Hematopoietic multipotent progenitor cell treated with erythropoietin and hydrocortisone succinate and interleukin-3 and kit ligand, for 6 days (in vitro differentiated cells): ENCODE measurements at places on chromosomes 1 and 21.

DNA sequence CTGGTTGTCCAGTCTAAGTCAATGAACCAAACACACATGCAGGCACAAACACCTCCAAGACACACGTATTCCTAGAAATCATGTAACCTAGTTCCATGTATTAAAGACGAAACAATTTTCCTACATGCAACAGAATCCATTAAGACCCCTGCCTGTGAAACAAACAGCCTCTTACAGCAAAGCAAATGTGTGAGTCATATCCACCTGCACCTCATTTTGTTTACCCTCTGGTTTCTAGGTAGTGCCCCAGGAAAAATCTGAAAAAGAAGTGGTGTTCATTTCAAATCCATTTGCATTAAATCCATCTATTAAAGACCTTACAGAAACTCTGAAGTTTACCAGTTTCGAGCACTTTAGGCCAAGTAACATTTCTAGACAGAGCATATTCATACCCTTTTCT lies 74.1 kb downstream of the VCAM1 start:
- no peak for DNase-seq

GRCh38 chr1:184298440-184299405 lies 88.1 kb upstream of the C1orf21 start:
- no peak for DNase-seq

- DNase-seq, result no peak
These were observed 581.5 kb upstream of the B3GALT2 start for GRCh38 chr1:193767886-193768285.

- peak; percentile 18 for DNase-seq
These were observed 72.6 kb upstream of the TARDBP start for GRCh38 chr1:10939654-10940450.

DNA sequence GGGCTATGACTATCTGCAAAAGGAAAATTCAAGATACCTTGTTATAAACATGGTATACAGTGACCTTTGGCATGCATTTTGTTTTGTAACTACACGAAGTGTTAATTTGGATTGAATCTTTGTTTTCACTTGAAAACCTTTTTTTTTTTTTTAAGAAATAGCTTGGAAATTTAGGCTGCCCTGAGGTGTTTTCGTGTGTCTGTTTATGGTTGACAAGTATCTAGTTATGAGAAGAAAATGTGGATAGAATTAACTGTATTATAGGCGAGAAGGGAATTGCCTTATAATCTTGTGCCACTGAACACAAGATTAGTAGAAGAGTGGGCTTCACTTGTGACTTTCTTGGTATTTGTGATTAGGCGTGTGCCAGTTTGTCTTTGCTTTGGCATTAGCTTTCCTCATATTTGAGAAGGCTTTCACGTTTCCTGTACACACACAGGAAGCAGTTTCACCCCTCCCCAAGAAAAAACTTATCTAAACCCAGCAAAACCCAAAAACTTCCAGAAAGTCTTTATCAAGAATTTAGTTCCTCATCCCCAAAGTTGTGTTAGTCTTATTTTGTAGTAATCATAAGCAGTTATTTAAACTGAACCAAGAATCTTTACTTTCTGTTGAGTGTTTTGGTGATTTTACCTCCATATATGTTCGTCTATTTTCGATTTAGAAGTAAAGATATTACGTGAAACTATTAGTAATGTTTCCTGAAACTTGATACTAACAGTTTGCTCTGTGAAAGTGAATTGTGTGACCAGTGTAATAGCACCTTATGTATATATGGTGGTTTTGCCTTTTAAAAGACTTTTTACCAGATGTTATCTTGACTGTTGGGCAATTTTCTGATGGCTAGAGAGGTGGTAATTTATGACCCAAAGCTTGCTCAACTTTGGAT lies 3.8 kb downstream of the DYRK1A start:
- DNase-seq, result peak; percentile 84

DNA sequence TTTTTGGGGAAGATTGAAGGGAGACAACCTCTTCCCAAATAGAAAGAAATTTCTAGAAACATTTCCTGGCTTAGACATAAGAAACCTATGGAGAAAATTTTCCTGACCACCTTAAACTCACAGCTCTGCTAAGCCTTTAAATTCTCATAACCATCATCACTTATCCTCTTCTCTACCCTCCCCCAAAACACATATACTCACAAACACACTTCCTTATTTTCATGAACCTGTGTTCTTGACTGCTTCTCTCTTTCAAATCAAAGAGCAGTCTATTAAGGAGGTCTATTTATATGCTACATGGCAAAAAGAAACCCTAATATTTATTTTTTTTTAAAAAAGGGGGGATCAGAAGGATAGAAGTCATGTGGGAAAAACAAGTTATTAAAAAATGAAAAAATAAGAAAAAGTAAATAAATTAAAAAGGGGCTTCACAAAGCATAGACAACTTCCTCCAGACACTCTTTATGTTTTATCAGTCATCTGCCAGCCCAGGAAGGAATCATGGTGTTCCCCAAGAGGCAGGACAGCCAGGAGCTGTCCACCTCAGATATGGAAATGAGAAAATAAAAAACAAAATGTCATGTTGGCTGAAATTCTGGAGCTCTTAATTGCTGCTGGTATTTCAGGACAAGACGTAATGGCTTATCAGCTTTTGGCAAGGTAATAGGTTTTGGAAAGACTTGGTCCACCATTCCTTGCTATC lies 12.8 kb upstream of the RGS2 start:
- DNase-seq, result peak; percentile 30

GRCh38 chr1:225897595-225898514 lies 8.9 kb upstream of the LEFTY1 start:
- no peak for DNase-seq

GRCh38 chr1:38559446-38560165 lies 300.0 kb downstream of the RRAGC start:
- DNase-seq, result peak; percentile 23
